ENCODE measurements at places on chromosomes 1 and 21.

DNA sequence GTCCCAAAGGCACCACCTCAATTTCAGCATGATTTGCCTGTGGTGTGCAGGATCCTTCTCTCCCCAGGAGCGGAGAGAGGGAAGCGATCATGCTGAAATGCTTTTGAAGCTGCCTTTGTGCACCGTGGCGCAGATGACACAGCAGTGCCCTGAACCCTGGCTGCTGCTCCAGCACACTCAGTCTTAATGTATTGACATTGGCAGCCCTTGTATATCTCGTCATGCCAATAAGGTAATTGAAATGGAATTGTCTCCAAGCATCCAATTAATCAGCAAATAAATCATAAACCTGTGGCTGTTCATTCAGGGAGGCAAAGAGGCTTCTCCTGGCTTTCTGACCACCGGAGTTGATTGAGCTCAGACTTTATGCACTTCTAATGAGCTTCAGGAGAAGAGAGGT lies 139.8 kb downstream of the KAZN start:
- DNase-seq = no peak

- no peak for DNase-seq
These were observed 178.1 kb upstream of the NFIA start for GRCh38 chr1:60904099-60904851.

DNA sequence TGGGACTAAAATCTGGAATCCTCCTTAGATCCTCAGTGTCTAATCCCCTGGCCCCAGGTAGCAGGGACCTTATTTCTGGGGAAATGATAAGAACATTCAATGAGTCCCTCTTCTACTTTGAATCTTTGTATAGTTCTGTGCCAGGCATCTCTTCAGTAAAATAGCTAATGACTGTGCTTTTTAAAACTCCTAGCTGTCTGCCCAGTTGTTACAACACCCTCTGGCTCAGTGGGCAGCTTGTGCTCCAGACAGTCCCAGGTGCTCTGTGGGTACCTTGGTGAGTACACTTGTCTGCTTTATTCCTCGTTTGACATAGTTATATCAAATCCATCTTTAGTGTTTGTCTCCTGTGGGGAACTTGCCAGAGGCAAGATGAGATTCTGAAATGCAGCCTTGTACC lies 18.0 kb downstream of the TGFB2 start:
- no peak for DNase-seq

GRCh38 chr21:43902441-43902840 lies 37.4 kb downstream of the AGPAT3 start:
- no peak for DNase-seq

- no peak for DNase-seq
These were observed 148.7 kb downstream of the EDEM3 start for GRCh38 chr1:184605941-184606340.

GRCh38 chr1:81432654-81433109 lies 368.1 kb upstream of the ADGRL2 start:
- no peak for DNase-seq

- DNase-seq = no peak
These were observed 521.0 kb upstream of the B3GALT2 start for GRCh38 chr1:193707271-193708021.

DNA sequence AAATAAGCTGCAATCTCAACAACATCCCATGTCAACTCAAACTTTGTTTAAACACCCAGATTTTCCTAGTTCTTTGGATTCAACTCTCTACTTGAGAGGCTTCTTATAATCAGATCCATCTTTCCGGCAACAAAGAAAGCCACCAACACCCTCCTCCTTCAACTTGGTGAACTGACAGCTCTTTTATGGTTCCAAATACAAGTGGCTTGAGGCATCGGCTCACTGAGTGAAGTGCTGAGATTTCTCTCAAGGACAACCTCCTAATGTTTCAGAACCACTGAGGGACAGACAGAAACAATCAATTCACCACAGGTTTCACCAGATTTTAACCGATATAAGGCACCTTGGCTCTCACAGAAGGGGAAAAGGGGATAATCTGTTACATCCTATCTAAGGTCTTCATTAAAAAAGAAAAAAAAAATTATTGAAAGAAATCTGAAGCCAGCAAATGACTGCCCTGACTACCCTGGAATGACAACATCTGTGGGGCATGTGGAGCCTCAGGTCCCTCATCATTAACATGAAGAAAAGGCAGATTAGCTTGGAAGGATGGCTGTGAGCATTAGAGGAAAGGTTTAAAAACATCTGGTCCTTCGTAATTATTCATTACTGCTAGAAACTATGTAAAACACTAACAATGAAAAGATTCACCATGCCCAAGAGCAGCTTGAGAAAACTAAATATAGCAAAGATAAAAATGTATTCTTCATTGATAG lies 50.9 kb downstream of the PTPN14 start:
- DNase-seq = no peak

DNA sequence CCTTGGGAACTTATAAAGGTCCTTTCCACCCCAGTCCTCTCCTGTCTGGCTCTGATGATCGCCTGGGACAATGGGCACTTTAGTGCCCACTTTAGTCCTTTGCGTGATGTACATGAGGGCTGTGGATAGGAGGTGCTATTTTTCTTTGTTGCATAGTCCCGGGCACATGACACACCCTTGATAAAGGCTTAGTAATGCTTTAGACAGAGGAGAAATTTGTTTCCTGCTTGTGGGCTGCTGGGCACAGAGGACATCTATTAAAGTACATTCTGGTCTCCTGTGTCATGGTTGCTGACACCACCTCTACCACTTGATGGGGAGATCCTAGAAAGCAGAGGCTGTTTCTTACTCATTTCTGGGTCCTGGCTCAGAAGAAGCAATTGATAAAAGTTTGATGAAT lies 5.4 kb upstream of the KNCN start:
- no peak for DNase-seq

DNA sequence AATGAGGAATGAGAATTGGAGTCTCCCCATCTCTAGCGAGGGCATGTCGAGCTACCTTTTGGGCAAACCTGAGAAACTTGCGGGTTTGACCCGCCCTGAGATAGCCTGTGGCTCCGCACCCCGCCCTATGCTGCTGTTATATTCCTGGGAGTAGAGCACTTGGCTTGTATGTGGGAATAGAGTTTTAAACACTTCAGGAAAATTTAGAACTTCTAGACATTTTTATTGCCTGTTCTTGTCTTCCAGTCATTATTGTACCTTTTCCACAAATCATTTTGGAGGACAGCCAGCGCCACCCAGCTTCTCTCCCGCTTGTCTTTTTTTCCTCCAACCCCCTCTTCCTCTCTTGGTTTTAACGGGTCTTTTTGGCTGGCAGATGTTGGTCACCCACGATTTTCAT lies 738 bp downstream of the GNPAT start:
- peak; percentile 21 for DNase-seq

DNA sequence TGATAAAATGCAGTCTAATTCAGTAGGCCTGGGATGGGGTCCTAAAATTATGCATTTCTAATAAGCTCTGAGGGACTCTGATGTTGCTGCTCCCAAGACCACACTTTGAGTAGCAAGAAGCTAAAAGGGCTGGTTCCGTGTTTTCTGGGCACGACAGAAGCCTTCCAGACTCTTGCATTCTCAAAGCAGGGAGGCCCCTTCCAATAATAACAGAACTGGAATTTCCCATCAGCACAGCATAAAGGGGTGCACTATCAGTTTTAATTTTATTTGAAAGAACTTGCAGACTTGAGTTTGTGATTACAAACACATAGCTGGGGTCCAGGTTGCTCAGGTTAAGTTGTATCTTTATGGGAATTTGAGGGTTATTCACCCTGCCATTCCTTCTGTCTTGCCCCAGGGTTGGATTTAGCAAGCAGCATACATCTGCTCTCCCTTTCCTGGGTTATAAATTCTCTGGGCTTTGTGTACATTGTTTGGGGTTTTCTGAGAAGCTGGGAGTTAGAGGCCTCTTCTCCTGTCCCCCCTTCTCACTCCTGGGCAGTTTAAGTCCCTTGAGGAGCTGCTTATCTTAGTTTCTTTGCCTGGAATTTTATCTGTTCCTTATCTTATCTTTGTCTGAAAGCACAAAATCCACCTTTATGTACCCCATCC lies 94.2 kb upstream of the SLC2A1 start:
- no peak for DNase-seq

DNA sequence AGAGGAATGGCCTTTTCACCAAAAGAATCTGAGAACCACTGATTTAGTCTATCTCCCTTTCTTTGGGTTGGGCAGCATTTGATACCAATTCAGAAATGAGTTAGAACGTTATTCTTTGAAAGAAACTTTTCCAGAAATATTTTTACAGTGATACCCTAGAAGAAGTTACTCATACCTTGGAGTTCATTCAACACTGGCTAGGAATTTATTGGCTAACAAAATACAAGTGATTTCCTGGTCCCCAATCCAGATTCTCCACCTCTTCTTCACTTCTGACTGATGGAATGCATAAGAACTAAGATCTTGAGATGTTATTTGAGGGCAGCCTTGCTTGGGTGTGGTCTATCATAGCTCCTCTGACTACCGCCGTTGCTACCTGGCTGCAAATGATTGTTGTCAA lies 9.4 kb downstream of the C1orf162 start:
- no peak for DNase-seq

DNA sequence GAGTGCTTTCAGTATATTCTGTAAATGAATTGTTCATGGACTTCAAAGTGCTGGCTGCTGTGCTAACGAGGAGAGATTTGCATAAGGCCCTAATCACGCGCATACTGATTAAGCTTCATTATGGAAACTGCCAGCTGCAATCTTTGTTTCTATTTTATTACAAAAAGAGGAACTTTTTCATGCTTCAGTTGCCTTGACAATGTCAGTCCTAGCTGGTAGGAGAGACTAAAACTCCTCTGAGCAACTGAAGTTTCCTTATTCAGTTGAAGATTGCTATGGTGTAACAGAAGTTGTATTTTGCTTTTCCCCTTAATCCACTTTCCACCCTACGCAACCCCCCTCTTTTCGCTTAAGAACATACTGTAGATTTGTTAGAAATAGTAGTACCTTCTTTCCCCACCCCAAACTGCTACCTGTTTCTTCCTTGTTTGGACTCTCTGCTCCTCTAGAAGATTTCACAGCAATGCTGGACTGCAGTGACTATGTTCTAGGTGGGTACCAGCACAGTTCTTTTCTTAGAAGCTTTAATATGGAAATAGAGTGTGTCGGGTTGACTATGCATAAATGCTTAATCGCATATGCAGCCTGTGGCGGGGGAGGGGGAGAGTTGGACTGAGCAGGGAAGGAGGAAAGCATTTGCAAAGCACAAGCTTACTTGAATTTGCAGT lies 108.3 kb downstream of the POU2F1 start:
- DNase-seq = no peak

DNA sequence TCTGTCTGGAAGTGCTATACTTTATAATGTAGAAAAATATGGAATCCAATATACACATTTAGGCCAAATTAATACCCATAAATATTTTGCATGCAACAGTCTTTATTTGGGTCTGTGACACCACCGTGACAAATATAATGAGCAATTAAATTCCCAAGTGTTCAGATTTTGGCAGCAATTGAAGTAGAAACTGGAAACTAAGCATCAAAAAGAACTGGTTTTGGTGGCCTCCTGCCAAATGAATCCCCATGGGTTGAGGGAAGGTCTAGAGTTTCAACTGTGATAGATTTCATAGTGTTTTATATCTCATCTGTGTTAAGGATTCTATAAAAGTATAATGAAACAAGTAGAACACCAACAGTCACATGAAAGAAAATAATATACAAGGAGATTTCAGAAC lies 88.4 kb downstream of the DPYD start:
- peak; percentile 98 for DNase-seq

DNA sequence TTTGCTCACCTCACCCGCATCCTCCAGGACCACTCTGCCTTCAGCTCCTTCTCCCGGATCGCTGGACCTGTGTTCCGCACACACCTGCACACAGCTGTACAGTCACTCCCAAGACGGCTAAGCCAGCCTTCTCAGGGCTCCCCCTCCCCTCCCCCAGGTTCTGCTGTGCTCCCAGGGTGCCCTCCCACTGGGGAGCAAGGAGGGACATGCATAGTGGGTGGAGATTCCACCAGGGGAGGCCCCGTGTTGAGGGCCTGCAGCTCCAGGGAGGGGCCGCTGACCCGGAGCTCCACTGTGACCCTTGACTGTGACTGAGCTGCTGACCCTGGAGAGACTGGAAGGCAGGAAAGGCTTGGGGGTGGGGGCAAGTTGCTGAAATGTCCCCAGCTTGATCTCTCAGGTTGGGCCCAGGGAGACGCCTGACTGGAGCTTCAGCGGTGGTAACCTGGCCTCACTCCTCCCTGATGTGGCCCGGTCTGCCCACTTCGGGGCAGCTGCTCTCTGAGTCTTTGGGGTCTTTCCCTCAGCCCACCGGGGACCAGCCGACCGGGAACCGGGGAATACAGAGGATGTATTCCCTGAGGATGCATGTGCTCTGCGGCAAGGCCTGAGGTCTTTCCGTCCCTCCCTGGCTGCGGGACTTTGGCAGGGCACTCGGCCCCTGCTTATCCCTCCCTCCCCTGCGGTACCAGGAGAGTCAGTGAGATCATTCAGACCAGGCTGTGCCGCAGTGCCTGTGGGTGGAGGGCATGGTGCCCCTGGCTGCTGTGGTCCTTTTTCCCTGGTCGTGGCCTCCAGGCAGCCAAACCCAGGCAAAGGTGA lies 28.6 kb upstream of the PLCH2 start:
- DNase-seq = no peak

DNA sequence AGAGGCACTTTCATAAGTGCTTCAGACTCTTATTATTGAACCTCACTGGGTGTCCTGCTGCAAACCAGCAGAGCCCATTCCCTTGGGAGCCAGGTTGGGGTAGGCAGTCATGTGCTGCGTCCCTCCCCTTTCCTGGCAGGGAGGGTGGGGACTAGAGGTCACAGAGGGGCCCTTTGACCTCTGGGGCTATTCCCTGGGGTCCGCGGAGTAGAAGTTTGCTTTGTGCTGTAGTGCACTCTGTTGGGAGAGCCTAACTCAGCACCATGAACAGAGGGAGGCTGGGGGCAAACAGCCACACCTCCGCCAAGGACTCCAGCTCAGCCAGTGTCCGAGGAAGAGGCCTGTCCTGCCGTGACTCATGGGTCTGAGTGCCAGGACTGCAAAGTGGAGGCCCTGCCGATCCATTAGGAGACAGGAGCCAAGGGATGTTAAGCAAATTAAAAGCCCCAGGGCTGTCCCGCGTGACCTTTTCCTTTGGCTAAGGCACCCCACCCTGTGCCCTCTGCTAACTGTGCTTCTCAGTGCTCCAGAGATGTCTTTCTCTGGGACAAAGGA lies 3.0 kb upstream of the IGSF21 start:
- DNase-seq = no peak

GRCh38 chr1:84282780-84283333 lies 18.7 kb upstream of the SAMD13 start:
- DNase-seq = no peak

GRCh38 chr1:194342484-194343262 lies 1156.3 kb upstream of the B3GALT2 start:
- no peak for DNase-seq

GRCh38 chr21:36454706-36455105 lies 25.2 kb downstream of the CLDN14 start:
- no peak for DNase-seq

DNA sequence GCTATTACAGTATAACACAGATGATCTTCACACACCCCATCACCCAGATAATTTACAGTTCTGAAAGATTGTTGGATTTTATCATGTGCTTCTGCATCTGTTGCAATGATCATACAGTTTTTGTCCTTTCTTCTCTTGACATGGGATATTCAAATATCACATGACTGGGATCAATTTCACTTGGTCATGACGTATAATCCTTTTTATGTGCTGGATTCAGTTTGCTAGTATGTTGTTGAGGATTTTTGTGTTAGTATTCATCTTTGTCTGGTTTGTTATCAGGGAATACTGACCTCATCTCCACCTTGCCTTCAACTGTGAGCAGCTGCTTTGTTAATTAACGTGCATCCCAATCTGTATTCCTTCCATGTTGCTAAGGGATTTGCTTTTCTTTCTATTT lies 44.7 kb upstream of the DISC1 start:
- peak; percentile 100 for DNase-seq

All from NCI-H1694 (cell line).